ENCODE measurements at places on chromosomes 12 and 14.

DNA sequence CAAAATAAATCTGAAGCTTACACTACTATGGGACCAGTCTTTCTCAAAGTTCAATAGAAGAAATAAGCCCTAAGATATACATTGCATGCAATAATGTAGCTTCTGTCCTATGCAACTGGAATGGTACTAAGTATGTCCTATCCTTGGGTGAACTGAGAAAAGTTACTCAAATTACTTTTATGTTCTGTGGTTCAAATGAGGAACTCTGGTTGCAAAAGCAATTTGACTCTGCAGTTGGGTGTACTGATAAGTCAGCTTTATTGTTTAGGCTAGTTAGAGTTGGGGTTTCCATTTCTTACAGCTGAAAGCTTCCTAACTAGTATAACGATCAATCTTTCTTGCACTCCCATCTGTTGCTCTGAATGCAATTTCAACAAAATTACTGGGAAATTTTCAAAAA, 29.2 kb downstream of the GPR135 start:
- no peaks in the 10 kb centered on the region for H3K36me3 ChIP-seq
- H3K4me1 ChIP-seq, result no peaks in the 10 kb centered on the region
- H3K27ac ChIP-seq, result no peak overlapping the region
- no peak for DNase-seq
- H3K4me3 ChIP-seq, result no peak overlapping the region

- H3K27me3 ChIP-seq, result no peaks in the 10 kb centered on the region
- H3K4me3 ChIP-seq, result no peak overlapping the region
- H3K36me3 ChIP-seq, result no peaks in the 10 kb centered on the region
- no peaks in the 10 kb centered on the region for H3K4me1 ChIP-seq
- no peak overlapping the region for H3K27ac ChIP-seq
Observed at GRCh38 chr14:94844593-94845152, 74.8 kb upstream of the GSC start.

- no peak overlapping the region for H3K27ac ChIP-seq
- H3K27me3 ChIP-seq, result no peaks in the 10 kb centered on the region
- DNase-seq, result no peak
- H3K4me1 ChIP-seq, result no peaks in the 10 kb centered on the region
- H3K36me3 ChIP-seq, result no peaks in the 10 kb centered on the region
Observed at GRCh38 chr12:107365703-107366102, 272.4 kb upstream of the CRY1 start.

- H3K4me3 ChIP-seq, result no peak overlapping the region
- DNase-seq, result no peak
- H3K36me3 ChIP-seq, result no peaks in the 10 kb centered on the region
- peaks cover 3% of the 10 kb centered on the region for H3K4me1 ChIP-seq
- no peak overlapping the region for H3K27ac ChIP-seq
Observed at GRCh38 chr14:70838076-70838475, 28.8 kb upstream of the MAP3K9 start.

GRCh38 chr12:123761841-123762714, at the start of gene DNAH10:
TSS of gene DNAH10 (plus strand) at chr12:123762301. CDS start at chr12:123762337, 36 bp downstream.
- no peaks in the 10 kb centered on the region for H3K4me1 ChIP-seq
- H3K27me3 ChIP-seq, result no peaks in the 10 kb centered on the region
- H3K27ac ChIP-seq, result no peak within 1 kb of the TSS
- DNase-seq, result no peak

DNA sequence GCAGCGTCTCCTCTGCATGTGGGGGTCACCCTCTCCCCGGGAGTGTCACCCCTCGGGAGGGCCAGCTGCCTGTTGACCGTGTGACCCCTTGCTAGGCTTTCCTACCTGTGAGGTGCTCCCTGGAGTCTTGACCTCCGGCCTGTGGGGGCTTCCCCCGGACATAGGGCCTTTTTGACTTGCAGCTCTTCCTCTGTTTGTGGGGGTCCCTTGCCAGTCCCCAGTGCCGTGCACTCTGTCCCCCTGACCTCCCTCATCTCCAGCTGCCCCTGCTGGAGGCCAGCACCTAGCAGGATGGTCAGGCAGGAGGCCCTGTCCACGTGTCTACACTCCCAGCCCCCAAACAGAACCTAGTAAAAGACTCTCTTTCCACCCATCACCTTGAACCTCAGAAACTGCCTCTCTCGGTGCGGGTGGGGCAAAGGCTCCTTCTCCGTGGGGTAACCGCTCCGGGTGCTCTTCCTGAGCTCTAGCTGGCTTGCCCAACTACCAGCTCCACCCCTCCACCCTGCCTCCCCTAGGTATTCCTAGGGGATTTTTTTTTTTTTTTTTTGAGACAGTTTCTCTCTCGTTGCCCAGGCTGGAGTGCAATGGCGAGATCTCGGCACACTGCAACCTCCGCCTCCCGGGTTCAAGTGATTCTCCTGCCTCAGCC, 810 bp downstream of the AACS start:
- peak overlapping the region; percentile 86 for H3K4me3 ChIP-seq
- H3K4me1 ChIP-seq, result no peaks in the 10 kb centered on the region
- no peak for DNase-seq
- no peaks in the 10 kb centered on the region for H3K36me3 ChIP-seq

- H3K36me3 ChIP-seq, result no peaks in the 10 kb centered on the region
- no peak overlapping the region for H3K27ac ChIP-seq
- no peaks in the 10 kb centered on the region for H3K4me1 ChIP-seq
- no peak for DNase-seq
Observed at GRCh38 chr14:61211476-61212255, 69.5 kb downstream of the TMEM30B start.

- no peak for DNase-seq
- H3K4me3 ChIP-seq, result no peak overlapping the region
- no peak overlapping the region for H3K27ac ChIP-seq
- H3K36me3 ChIP-seq, result no peaks in the 10 kb centered on the region
Observed at GRCh38 chr12:128864516-128865186, 11.4 kb downstream of the GLT1D1 start.

GRCh38 chr14:81855007-81855406, 321.4 kb upstream of the SEL1L start:
- no peak overlapping the region for H3K27ac ChIP-seq
- H3K4me3 ChIP-seq, result no peak overlapping the region
- H3K27me3 ChIP-seq, result no peaks in the 10 kb centered on the region
- H3K36me3 ChIP-seq, result no peaks in the 10 kb centered on the region
- no peak for DNase-seq

DNA sequence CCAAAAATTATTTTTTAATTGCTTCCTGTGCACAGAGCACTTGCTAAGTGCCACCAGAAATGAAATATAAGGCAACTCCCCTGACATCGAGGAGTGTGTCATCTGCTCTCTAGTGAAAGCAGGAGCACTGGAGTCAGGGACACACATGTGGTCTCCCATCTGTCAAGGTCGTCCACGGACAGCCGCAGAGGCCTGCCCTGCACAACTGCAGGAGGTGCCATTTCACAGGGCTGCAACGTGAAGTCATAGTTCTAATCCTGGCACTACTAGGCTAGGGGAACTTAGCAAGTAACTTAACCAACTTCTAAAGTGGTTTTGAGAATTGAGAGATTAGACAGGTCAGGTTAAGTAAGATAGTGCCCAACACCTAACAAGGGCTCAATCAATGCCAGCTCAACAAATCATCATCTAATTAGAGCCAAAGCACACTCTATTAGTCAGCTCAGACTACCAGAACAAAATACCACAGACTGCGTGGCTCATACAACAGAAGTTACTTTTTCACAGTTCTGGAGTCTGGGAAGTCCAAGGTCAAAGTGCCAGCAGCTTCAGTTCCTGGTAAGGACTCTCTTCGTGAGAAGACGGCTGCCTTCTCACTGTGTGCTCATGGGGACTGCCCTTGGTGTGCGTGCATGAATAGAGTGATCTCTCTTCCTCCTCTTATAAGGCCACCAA, 30.7 kb downstream of the FOXN3 start:
- no peaks in the 10 kb centered on the region for H3K4me1 ChIP-seq
- no peak for DNase-seq
- H3K27me3 ChIP-seq, result no peaks in the 10 kb centered on the region
- no peak overlapping the region for H3K4me3 ChIP-seq
- no peak overlapping the region for H3K27ac ChIP-seq

DNA sequence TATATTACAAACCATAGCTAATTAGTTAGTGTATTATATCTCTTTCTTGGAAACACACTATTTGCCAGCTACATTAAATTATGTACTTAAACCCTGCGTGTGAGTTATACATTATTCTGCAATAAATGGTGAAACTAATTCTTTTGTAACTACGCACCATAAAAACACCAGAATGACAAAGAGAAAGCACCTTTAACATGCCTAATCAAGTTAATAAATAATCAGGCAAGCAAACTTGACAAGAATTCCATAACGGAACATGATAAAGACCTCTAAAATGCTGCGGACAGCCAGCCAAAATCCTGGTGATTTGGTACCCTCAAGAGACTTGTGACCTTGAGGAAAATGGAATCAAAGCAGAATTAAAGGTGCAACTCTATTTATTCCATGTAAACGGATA, 375.3 kb upstream of the KITLG start:
- H3K27ac ChIP-seq, result no peak overlapping the region
- no peaks in the 10 kb centered on the region for H3K4me1 ChIP-seq
- H3K36me3 ChIP-seq, result no peaks in the 10 kb centered on the region
- no peaks in the 10 kb centered on the region for H3K27me3 ChIP-seq
- DNase-seq, result no peak
- H3K4me3 ChIP-seq, result no peak overlapping the region

DNA sequence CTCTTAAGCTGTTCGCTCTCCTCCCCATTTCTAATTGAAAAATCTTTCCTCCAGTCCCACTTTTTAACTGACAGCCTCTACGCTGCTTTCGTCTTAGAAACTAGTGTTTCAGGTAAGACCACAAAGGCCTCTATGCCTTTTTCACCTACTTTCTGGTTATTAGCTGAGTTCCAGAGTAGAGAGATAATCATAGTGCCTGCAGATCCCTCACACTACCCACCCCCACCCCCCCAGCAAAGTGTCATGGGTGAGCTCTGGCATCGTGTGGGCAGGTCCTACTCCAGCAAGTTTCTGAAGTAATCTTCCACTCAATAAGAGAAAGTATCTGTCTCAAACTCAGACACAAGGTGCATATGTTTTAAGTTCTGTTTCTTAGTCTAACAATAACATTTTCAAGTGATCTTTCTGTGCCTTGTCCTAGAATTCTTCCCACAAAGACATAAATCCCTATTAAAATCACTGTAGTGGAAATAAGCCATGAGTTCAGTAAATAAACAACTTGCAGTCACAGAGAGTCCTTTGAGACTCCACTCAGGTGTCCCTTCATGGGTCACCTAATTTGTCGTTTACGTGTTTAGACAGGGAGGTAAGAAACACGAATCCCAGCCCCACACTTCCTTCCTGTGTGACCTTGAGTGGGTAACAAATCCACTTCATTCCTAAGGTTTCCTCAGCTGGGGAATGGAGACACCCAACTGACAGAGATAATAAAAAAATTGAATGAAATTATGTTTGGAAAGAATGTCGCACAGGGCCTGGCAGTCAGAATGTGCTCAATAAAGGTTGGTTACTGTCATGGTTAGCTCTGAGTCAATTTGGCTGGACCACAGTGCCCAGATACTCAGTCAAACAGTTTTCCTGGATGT, 228.9 kb upstream of the CAND1 start:
- H3K27me3 ChIP-seq, result no peaks in the 10 kb centered on the region
- no peak overlapping the region for H3K4me3 ChIP-seq
- H3K4me1 ChIP-seq, result no peaks in the 10 kb centered on the region

GRCh38 chr14:80933282-80933681, 8.3 kb downstream of the CEP128 start:
- no peaks in the 10 kb centered on the region for H3K36me3 ChIP-seq
- H3K27me3 ChIP-seq, result no peaks in the 10 kb centered on the region
- no peak overlapping the region for H3K4me3 ChIP-seq
- H3K27ac ChIP-seq, result no peak overlapping the region
- DNase-seq, result no peak

DNA sequence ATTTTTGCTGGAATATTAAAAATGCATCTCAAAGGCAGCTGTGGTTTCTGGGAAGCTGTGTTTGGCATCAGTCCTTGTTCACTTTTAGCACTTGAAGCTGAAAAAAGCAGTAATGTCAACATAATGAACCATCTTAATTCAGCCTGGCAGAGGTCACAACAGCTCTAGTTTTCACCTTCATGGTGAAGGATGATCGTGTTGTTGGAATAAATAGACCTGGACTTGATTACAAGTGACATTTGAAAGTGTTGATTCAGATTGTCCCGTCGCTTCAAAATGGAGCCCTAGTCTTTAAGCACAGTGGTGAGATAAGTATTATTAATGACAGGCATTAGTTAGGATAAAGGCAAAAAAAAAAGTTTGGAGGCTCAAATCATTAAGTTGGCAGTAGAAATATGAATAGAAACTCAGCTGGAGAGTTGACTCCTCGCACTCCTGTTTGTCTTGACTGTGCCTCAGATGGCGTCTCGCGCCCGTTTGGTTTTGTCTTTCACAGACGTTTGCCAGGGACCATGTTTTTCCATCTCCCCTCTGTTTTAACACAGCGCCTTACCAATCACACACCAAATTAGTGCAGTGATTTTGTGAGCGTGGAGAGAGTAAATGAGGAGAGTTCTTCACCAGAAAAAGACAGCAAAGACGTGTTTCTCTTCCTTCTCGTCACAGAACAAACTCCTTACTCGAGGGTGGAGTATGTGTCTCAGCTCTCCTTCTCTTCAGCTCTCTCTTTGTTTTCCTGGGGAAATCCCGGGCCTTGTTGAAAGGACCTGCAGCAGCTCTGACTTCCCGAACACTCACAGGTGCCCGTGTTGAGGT, 53.4 kb upstream of the MMP17 start:
- DNase-seq, result no peak
- H3K4me1 ChIP-seq, result no peaks in the 10 kb centered on the region
- H3K27ac ChIP-seq, result no peak overlapping the region
- no peaks in the 10 kb centered on the region for H3K27me3 ChIP-seq

DNA sequence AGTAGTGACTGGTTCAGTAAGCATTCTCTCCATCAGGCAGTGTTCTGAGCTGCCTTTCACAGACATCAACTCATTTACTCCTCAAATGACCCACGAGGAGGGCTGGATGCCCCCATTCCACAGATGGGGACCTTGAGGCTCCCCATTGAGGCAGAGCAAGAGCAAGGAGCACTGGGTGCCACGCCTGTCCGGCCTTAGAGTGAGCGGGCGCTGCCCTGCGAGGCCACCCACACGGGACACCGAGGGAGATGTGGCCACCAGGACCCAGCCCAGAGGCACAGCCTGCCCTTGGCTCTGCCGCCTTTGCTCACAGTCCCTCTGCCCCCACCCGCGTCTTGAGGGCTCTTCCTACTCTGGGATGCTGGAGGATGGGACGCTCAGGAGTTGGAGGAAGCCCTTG, 3.0 kb downstream of the FBRSL1 start:
- H3K27ac ChIP-seq, result peak overlapping the region; percentile 75
- no peak overlapping the region for H3K4me3 ChIP-seq
- no peak for DNase-seq
- H3K27me3 ChIP-seq, result no peaks in the 10 kb centered on the region
- H3K4me1 ChIP-seq, result peaks cover 40% of the 10 kb centered on the region

DNA sequence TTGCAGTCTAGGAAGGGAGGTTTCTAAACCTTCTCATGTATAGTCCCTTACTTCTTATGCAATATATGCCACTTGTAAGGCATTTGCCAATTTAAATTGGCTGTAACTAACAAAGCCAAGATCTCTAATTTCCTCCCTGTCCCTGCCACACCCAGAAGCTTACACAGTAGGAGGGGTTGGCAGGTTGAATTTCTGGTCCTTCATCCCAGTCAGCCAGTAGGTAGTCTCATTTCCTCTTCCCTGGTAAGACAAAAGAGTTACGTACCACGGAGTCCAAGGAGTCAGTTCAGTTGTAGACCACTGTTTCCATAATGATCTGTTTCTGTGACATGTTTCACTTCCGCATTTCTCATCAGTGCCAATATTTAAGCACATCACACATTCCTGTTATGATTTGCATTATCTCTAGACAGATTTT, 47.0 kb upstream of the PLBD1 start:
- H3K4me1 ChIP-seq, result no peaks in the 10 kb centered on the region
- H3K27me3 ChIP-seq, result no peaks in the 10 kb centered on the region
- H3K27ac ChIP-seq, result no peak overlapping the region
- DNase-seq, result no peak
- no peaks in the 10 kb centered on the region for H3K36me3 ChIP-seq
- no peak overlapping the region for H3K4me3 ChIP-seq

Data from breast epithelium (tissue), 4 donors.